ENCODE measurements at places on chromosomes 7 and 10.

- DNase-seq = no peak
Measured at GRCh38 chr10:32142646-32143045, 86.4 kb upstream of the KIF5B start.

- DNase-seq = peak; percentile 75
Measured at GRCh38 chr10:119177708-119178371, 772 bp downstream of the PRDX3 start.

DNA sequence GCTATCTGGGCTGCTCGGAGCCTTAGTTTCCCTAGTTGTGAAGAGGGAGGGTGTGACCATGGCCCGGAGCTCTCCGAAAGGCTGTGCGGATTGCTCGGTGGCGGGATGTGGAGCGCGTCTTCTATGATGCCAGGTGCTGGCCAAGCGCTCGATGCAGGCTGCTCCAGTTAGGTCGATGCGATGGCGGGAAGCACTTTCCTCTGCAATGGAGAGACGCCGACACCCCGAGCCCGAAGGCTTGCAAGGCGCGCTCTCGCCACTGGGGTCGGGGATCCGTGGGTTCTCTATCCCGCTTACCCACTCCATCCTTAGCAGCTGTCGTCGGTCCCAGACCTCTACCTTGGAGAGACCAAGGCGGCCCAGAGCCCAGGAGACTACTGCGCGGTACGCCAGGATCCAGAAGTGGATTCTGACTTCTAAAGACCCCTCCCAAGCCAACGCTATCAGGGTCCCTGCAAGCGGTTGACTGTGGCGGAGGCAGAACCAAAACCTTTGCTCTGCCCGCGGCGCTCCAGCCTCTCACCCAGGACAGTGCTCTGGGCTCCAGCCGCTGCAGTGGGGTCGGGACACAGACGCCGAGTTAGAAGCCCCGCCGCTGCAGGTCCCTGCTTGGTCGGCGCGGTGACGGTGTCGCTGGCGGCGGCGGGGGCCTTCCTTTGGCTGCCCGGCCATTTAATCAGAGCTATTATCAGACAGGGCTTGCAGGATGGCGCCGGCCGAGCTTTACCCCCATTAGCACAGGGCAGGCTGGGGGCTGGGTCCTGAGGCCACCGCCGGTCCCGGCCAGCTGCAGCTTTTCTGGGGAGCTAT lies 7.8 kb upstream of the TBX20 start:
- DNase-seq = no peak

GRCh38 chr7:137898839-137899721 lies 52.3 kb upstream of the DGKI start:
- DNase-seq = peak; percentile 85

DNA sequence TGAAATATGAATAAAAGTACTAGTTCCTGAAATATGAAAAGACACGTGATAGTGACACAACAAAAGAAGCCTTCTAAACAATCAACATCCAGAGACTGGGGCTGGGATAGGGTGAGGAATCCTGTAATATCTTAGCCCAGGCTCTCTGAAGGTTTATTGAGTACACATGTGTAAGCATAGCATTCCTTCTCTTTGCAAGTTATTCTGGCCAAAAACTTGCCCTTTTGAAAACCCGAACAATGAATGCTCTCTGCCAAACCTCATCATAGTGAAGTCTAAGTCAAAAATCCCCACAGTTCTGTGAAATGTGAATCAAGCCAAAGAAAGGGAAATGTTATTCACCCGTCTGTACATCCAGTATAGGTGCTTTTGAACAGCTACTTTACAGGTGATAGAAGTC lies 11.6 kb downstream of the SEMA3D start:
- DNase-seq = no peak

- no peak for DNase-seq
Measured at GRCh38 chr7:132290021-132290420, 286.2 kb downstream of the PLXNA4 start.

GRCh38 chr7:120583899-120584586 lies 273.9 kb downstream of the TSPAN12 start:
- DNase-seq = no peak

- DNase-seq = no peak
Measured at GRCh38 chr10:2734603-2735002, 332.7 kb upstream of the PFKP start.

GRCh38 chr10:71899665-71900412 lies 48.8 kb upstream of the PSAP start:
- no peak for DNase-seq

- peak; percentile 66 for DNase-seq
Measured at GRCh38 chr7:106279425-106280197, 5.2 kb downstream of the NAMPT start.

- peak; percentile 52 for DNase-seq
Measured at GRCh38 chr10:76036111-76036940, 604.9 kb downstream of the LRMDA start.

DNA sequence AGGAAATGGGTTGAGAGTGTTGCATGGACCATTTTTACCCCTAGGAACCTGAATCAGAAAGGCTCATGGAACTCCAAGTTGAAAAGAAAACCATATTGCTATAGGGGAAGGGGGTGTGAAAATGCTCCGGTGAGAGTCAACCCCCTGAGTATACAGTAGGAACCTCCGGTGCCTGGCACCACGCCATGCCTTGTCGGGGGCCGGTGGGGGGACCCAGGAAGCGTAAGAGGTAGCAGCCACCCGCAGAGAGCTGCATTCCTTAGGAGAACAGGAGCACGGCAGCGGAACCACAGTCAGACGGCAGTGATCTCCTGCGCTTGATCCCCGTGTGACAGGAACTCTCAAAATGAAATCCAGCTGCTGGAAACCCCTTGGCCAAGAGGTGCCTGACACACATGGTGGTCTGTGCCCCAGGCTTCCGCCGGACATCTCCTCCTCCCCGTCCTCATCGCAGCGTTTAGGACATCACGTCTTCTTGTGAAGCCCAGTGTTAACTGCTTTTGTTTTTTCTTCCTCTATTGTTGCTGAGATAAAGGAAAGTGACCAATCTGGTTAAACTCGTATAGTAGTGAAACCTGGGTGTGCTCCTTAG lies 186.8 kb downstream of the CELF2 start:
- DNase-seq = no peak

- no peak for DNase-seq
Measured at GRCh38 chr10:13206546-13207443, 27.4 kb downstream of the UCMA start.

- DNase-seq = no peak
Measured at GRCh38 chr7:121187222-121187621, 141.6 kb upstream of the WNT16 start.

DNA sequence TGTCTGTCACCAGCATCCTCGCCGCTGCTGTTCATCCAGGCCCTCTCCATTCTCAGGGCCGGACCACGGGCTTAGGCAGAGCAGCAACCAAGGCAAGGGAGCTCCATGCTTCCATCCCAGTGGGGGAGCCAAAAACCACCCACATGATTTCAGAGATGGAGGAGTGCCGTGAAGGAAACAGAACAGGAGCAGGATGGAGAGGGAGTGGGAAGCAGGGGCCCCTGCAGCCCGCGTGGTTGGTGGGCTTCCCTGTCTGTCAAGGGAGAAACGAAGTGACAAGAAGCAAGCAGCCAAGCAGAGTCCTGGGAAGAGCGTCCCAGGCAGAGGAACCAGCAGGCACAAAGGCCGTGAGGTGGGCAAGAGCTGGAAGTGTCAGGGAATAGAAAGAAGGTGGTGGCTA lies 95.7 kb downstream of the SLIT1 start:
- no peak for DNase-seq

DNA sequence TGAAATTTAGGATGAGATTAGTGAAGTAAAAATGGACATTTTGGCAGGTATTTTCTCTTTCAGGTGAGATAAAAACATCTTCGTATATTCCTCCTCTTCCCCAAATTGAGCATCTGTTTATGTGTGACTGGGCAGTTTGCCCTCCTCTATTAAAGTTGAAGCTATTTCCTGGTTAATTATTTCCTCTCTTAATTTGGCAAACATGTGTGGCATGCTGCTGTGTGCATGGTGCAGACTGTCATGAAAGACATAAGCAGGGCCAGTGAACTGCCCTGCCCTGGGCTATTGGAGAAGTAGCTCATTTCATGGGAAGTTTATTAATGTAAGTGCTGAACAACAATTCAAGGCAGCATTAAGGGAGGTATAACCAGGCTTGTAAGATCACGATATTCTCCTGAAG lies 52.6 kb downstream of the EVX1 start:
- no peak for DNase-seq

DNA sequence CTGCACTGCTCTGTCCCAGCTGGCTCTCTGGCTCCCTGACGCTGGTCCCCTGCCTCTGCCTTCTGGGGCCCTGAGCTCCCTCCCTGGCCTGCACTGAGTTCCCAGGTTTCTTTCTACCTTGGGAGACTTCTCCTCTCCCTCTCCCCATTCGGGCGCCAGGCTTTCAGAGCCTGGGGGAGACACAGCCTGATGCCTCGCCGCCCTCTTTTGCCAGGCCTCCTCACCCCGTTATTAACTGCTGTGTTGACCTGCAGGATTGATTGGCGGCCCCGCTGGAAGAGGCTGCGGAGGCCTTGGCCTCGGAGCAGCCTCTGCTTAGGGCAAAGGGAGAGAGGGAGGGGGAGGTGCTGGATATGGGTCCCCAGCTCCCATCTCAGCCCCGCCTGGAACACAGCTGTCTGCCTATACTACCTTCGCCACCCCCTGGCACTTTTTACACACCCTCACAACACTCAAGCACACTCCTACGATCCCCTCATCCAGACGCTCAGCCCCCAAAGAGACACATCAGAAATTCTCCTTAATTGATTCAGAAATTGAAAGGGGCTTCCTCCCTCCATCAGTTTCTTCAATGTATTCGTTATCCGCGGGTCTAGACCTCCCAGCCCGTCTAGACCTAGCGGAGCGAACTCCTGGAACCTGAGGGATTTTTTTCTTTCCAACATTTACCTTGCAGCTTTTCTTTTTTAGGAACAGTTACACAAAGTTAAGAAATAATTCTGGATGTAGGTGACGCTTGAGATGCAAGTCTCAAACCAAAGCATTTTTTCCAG lies 7.1 kb upstream of the PAX2 start:
- no peak for DNase-seq

All from activated CD8-positive, alpha-beta memory T cell treated with anti-CD3 and anti-CD28 coated beads, Interleukin-2, amount 10 ng/mL, durations not matched to agents 7 days and 5 days (primary cell).